ENCODE measurements at places on chromosomes 4 and X.
A peak's percentile ranks its signal among the peaks of the same experiment; 100 is the strongest.

- DNase-seq: no peak
Measured at GRCh38 chr4:106614441-106614840, 245.9 kb upstream of the GIMD1 start.

GRCh38 chrX:10166731-10167151, 10.0 kb downstream of the CLCN4 start:
- DNase-seq: no peak

DNA sequence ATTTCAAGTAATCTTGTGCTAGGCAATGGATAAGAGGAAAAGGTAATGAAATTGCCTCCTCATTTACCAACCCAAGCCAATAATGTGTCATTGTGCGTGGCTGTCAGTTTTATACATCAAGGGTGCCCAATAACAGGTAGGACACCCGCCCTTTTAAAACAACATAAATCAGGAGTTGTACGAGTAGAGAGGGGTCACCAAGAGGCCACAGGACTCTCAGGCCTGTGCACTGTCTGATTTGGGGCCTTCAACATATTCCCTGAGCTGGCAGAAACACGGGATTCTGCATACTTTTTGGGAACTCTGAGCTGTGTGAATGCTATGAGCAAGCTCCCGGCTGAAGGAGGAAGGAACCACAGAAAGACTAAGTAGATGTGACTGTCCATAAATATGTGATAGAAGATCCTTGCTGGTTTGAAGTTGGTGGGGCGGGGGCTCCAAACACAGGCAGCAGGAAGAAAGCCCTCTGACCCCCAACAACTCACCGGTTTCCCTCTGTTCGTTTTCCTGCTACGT, 82.7 kb upstream of the MAML3 start:
- peak; percentile 18 for DNase-seq

GRCh38 chrX:49221868-49222267, 11.3 kb downstream of the CACNA1F start:
- no peak for DNase-seq

DNA sequence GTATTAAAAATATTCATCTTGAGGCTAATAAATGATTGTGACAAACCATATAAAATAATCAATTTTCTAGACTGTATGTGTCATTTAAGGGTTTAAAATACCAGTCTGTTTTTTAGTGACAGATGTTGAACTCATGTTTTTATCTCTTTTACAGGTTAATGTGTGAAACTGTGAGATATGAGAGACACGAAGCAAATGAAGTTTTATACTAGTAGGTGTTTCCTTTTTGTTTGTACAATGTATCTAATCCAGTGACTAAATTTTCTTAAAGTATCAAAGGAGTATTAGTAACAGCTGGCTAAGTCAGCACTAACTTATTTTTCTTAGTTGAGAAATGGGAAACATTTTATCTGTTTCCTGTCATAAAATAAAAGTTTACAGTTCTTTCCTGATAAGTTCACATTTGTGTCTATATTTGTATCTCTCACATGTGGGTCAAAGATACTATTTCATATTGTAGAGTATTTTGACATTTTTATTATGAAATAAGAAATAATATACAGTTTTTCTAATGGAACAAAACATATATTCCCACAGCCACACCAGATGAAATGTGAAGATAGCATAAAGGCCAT, 90.3 kb downstream of the RAPGEF2 start:
- no peak for DNase-seq

- no peak for DNase-seq
Measured at GRCh38 chr4:1247864-1248244, 1.1 kb downstream of the CTBP1 start.

GRCh38 chrX:39519566-39520301, 578.0 kb downstream of the BCOR start:
- no peak for DNase-seq

DNA sequence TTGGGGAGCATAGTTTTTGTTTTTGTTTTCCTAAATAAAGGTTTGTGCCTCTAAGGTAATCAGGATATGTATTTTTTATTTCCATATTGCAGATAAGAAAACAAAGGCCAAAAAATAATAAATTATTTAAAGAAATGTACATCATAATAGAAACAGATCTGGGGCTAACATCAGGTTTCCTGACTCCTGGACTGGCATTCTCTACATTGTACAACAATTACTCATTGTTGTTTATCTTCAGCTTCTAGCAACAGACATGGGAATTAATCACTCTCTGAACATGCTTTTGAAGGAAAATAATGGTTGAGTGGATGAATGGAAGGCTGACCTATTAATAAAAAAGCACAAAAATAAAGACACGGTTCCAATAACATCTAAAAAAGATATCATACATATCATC, 146.2 kb downstream of the KCNIP4 start:
- DNase-seq: no peak

DNA sequence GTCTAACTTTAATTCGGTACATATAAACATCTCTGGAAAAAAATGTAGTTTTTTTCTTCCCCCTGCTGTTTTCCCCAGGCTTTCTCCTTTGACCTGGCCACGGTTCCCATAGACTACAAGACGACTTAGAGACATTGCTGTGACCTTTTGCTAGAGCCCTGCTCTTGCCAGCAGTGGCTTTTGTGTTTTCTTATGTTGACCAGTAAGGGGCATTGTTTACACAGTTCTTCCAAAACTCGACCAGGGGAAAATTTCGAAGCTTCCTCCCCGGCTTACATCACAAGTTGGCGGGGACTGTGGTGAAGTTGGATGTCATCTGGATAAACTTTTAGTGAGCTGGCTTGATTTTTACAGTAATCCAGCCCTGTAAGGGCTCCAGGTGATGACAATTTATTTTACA, 9.3 kb downstream of the CCDC160 start:
- DNase-seq: no peak

DNA sequence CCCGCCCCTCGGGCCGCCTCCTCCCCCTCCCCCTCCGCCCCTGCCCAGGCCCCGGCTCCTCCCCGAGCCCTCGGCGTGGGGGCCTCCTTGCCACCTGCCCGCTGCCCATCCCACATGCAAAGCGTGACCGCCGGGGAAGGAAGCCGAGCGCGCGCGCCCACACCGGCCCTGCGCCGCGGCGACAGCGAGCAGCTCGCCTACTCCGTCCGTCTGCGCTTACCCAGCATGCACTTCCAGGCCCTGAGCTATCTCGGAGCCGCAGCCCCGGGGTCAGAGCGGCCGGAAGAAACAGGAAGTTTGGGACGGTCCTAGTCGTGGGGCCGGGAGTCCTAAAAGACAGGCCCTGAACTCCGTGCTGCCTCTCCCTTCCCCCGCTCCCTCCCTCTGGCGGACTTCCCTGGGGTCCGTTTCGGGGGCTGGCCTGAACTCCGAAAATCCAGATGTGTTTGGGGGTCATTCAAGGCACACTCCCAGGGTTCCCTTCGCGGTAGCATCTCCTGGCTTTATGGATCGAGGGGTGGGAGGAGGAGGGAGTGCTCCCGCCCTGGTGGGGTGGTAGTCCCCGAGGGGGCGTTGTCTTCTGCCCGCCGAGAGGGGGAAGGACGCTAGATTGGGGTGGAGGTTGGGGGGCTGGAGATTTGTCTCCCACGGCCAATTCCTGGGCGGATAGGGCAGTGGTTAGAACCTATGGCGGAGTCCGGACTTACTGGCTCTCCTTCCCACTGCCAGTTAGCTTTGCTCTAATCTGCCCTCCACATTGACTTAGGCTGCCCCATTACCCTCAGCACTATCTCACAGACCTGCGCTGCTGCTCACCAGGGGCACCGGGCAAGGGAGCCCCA, 25.0 kb upstream of the BCORL1 start:
- DNase-seq: peak; percentile 84

DNA sequence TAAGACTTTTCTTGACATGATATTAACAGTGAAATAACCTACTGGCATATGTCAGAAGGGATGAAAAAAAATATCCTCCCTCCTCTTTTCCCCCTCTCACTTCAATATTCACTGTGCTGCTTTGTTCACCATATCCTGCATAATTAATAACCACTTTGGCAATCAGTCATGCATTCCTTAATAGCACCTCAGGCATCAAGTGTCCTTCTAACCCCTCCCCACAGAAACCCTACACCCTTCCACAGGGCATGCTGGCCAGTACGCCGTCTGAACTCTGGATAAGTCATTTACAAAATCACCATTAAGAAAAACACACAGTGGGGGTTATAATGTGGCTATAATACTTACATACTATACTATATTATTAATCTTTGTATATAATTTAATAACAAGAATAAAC, 165.9 kb downstream of the PDGFC start:
- DNase-seq: no peak

- no peak for DNase-seq
Measured at GRCh38 chr4:126757219-126757618, 875.5 kb upstream of the INTU start.

DNA sequence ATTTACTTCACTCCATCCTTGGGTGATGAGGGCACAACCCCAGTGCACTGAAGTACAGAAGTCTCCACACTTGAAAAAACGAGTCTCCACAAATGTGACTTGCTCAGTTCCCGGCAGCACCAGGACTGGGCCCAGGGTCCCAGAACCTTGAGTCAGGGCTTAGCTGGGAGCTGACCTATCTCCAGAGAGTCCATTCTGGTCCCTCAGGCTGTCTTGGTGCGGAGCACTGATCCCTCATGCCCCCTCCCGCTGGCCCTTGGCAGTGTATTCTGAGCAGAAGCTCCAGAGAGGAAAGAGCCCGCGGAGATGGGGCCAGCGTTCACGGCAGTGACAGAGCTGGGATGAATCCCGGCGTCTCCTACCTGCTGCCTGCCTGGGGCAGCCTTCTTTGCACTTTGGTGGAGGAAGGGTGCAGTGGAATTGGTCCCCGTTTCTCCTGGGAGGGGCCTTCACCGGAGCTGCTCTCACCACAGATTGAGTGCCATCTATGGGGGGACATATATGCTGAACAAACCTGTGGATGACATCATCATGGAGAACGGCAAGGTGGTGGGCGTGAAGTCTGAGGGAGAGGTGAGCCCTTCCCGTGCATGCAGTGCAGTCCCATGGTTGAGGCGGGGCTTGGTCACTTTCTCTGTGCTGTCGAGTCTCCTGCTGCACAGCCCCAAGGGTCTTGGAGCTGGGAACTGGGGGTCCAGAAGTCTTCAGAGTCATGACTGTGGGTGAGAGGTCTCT, 3.2 kb upstream of the FAM50A start:
- no peak for DNase-seq

DNA sequence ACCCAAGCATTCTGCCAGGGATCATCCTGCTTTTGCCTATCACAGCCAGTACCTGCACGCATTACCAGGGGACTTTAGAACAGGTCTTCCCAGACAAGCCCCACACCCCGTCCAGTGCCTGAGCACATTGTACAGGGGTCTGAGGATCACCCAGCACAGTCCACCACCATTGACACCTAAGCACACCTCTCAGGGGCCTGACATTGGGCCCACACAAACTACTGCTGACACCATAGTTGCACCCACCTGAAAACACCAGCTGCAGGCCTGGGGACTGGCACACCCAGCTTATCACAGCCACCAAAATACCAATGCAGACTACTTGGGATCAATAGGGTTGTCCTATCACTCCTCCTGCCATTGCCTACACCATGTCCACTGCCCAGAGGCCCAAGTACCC, 14.7 kb upstream of the NAA11 start:
- DNase-seq: no peak

DNA sequence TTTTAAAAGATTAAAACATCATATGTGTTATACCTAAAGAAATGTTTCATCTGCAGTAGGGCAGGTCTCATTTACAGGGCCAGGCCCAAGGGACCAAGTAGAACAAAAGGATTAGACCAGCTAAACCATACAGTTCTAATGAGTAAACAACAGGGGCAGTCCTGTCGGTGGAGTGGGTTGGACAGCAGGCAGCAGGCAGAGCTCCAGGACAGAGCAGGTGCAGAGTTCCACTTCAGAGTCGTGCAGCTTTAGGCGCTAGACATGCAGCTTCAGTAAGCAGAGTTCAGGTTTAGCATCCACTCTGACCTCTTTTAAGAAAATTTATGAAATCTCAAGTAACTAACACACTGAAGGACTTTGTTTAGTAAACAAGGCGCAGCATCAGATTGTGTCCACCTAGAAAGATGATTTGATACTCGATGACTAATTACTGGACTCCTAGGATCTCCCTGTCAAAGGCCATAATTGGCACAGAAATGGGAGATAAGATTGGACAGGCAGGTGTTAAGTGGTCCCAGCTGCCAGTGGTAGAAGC, 487.7 kb upstream of the INTU start:
- DNase-seq: no peak

DNA sequence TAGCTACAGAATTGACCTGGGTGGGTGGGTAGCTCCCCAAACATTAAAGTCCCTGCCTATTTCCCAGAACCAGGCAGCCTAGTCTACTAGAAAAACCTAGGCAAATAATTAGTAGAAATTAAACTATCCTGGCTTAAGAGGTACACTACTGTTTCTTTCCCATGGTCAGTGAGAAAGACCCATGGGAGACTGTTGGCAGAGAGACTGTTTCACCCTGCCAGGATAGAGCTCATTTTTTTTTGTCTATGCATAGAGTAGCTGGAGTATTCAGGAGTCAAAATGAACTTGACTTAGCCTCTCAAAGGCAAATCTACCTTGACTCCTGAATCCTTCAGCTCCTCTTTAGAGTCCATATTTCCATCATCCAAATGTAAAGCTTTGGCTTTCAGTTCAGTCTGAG, 107.0 kb upstream of the AR start:
- DNase-seq: no peak

GRCh38 chrX:79146640-79147390, 2.3 kb downstream of the GPR174 start:
- no peak for DNase-seq

DNA sequence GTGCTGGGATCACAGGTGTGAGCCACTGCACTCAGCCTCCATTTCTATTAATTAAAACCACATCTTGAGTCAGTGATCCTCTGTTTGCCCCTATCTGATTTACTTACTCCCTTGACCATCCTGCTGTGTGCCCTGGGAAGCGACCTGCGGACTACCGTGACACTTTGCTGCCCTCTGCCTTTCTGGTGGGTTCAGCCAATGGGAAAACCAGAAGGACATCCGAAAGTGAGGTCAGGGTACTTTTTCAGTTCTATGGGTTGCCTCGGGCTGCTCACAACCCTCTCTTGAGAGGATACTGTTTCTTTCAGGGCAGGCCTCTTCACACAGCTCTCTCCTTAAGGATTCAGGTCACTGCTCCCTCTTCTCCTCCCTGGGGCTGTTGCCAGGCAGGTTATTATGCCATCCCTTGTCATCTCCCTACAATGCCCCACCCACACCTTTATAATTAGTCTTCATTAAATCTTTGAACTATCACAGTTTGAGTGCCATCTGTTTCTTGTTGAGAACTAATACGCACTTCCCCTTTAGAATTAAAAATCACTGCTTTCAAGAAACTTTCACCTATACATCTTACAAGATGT, 21.4 kb downstream of the PLAC8 start:
- peak; percentile 21 for DNase-seq

DNA sequence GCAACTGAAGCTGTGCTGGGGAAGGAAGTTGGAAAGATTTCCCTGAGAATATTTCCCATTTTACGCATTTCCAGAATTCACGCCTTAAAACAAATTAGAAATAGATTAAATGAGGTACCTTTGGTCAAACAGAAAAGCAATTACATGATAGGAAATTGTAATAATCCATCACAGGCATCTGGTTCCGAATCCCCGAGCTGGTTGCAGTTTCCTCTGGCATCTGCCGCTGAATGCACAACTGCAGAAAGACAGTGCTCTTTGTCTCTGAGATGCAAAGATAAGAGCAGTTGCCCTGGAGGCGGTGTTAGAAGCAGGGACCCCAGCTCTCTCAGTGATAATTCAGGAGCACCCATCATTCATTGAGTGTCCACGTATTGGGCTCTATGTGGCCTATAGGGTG, 224.4 kb downstream of the LDB2 start:
- DNase-seq: peak; percentile 58

GRCh38 chr4:76271248-76271647, 19.7 kb downstream of the FAM47E start:
- no peak for DNase-seq

- DNase-seq: no peak
Measured at GRCh38 chr4:17580969-17581368, 4.0 kb downstream of the LAP3 start.

Measured in SK-N-SH (cell line).